ENCODE measurements at places on chromosomes 7 and 10. TPM values are rescaled to one million over a fixed set of nuclear protein-coding genes. Genes with fewer than 3 reads are reported as not detected.

GRCh38 chr7:71716690-71717089, 584.7 kb downstream of the GALNT17 start:
- no peak for DNase-seq

DNA sequence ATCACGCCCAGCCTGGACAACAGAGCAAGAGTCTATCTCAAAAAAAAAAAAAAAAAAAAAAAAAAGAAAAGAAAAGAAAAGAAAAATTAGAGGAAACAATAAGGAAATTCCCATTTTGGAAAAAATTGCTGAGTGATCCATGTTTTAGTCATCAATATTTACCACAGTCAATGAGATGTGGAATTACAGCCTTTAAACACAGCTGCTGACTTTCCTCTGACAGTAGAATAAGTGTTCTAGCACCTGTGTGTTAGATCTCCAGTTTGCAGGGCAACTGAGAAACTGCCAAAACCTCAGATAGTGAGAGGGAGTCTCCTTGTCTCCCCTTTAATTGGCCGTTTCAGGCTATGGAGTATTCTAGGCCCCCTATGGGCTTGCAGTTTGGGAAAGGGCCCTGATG, 520.1 kb downstream of the KCNMA1 start:
- peak; percentile 22 for DNase-seq

DNA sequence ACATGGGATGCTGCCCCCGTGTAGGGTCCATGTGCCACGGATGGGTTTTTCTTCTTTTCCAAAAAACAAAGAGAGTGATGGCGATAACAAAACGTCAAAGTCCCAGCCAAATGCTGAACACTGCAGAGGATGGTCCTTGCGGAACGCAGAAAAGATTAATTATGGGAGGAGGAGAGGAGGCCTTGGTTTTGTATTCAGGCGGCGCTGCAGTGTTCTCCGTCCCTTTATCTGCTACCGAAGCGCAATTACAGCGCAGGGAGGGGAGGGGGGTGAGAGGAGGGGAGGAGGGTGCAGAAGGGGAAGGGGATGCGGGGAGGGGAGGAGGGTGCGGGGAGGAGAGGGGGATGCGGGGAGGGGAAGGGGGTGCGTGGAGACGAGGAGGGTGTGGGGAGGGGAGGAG, 131.8 kb upstream of the PRKCQ start:
- no peak for DNase-seq

GRCh38 chr10:5609952-5610616, 56.3 kb downstream of the ASB13 start:
- DNase-seq: no peak

DNA sequence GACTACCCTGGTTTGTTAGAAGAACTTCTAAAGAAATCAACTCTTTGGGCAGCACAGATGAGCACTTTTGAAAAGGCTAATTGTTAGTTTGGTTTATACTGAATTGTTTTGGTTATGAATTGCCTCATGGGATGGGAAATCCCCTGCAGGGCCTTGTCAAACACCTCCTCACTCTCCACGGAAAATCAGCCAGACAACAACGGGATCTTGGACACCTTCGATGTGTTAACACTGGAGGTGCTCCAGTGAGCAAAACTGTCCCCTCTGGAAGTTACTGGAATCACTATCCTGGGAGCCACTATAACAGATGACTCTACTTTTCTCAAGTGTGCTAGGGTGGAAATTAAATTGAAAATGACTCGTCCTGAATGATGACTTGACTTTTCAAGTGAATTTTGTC, 38.7 kb downstream of the CDK6 start:
- peak; percentile 64 for DNase-seq

- DNase-seq: no peak
Measured at GRCh38 chr7:56063500-56063881, 595 bp upstream of the SUMF2 start.

- peak; percentile 20 for DNase-seq
Measured at GRCh38 chr7:76358011-76358480, 745 bp downstream of the YWHAG start.

- peak; percentile 76 for DNase-seq
Measured at GRCh38 chr10:6409971-6410643, 170.0 kb downstream of the PRKCQ start.

The EBLN1 gene
- not detected for polyA plus RNA-seq

The TAS2R5 gene
- 0.32 TPM for polyA plus RNA-seq

The WEE2 gene
- polyA plus RNA-seq: not detected

The DLD gene
- 121 TPM for polyA plus RNA-seq

The ETV1 gene
- 11.9 TPM for polyA plus RNA-seq
